ENCODE measurements at places on chromosomes 11 and 22.

DNA sequence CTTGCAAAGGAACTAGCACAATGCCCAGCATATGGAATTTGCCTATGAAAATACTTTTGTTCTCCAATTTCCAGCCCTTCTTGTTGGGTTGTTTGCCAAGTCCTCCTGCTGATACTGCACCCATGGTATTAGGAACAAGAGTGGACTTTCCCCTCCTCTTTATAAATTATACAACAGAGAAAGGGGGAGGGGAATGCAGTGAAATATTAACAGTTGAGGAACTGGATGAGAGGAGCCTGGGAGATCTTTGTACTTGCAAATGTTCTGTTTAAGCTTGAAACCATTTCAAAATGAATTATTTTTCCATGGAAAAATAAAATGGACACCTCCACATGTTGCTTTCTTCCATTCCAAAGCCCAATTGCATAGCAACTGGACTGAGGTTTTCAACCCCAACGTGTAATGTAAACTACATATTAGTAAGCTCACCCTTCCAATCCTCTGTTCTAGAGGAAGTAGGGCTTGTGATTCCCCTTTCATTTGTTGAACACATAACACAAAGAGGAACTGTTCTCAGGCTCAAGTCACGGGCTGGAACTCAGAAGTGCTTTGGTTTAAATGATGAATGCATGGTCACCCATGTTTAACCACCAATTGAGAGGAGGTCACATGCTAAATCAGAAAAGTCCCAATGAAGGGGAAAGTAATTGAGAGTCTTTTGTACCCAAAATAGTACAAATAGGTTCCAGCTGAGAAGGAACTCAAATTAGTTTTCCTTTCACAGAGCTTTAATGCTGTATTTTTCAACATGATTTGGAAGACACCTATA is 66.2 kb upstream of the ZC3H12C start:
- DNase-seq = no peak

DNA sequence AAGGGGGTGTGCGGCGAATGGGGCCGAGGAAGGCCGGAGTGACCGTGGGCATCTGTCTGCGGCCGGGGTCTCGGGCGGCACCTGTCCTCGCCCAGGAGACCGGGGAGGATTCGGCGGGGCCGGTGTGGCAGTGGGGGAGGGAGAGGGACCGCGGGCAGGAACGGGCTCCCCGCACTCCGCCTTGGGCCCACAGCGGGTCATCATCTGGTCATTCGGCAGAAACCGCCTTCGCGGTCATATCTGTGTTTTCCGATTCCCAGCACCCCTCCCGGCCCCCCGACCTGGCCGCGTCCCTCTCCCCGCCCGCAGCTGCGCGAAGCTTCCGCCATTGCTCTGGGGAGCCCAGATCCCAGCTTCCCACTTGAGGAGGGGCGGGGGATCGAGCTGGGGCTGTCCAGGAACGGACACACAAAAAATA is 824 bp upstream of the CBX6 start:
- DNase-seq = peak; percentile 38

- no peak for DNase-seq
Observed at GRCh38 chr11:90344546-90344945, 121.7 kb upstream of the CHORDC1 start.

DNA sequence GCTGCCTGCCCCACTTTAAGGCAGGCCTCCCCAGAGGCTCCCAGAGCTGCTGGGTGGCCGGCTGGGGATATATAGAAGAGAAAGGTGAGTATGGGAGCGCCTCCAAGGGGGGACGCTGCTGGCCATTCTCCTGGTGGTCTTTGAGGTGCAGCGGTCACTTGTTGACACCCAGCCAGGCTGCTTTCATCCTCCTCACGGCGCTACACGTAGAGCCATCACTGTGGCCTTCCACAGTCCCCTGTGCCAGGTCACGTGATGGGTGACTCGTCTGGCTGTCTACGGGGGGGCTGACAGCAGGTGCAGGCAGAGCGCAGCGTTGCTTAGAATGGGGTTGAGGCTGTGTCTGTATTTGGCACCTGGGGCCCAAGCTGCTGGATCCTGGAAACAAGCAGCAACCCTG is 1.9 kb downstream of the ACR start:
- no peak for DNase-seq

DNA sequence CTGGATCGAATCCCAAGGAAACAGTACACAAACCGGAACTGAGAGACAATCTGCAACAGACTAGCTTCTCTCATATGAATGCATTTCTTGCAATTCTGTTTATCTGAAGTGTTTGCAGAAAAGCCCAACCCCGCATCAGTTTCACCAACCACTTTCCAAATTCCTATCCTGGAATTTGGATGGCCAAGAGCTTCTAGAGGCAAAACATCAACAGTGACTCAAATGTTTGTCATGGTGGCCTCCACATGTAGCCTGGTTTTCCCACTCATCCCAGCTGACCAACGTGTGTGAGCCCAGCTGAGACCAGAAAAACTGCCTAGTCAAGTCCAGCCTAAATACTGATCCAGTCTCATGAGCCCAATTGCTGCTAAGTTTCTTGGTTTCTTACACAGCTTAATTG is 8.3 kb upstream of the MIEF1 start:
- peak; percentile 93 for DNase-seq

GRCh38 chr11:111759778-111760407 is 6.3 kb downstream of the PPP2R1B start:
- no peak for DNase-seq

- no peak for DNase-seq
Observed at GRCh38 chr11:82398300-82398815, 335.3 kb downstream of the FAM181B start.

GRCh38 chr11:92929246-92929645 is 40.2 kb upstream of the MTNR1B start:
- no peak for DNase-seq

DNA sequence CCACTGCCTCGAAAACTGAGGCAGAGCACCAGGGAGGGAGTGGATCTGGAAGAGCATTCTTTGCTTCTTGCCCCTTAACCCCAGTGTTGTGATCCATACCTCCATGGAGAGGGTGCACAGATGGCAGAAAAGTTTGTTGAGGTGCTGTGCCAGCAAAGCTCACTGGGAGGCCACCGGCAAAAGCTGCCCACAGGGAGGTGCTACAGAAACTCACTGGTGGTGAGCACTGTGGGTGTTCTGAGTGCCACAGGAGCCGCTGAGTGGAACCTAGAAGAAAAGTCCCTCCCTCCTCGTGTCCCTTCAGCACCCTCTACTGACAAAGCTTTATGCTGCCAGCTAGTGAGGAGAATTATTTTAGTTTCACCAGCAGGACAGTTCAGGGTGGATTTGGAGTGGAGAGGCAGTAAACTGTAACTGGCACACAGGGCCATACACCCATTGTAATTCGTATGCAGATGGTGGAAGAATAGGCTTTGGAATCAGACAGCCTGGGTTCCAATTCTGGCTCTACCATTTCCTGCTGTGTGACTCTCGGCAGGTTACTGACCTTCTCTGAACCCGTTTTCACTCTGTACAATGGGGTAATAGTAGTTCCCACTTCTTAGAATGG is 84.6 kb downstream of the SWAP70 start:
- DNase-seq = peak; percentile 84

DNA sequence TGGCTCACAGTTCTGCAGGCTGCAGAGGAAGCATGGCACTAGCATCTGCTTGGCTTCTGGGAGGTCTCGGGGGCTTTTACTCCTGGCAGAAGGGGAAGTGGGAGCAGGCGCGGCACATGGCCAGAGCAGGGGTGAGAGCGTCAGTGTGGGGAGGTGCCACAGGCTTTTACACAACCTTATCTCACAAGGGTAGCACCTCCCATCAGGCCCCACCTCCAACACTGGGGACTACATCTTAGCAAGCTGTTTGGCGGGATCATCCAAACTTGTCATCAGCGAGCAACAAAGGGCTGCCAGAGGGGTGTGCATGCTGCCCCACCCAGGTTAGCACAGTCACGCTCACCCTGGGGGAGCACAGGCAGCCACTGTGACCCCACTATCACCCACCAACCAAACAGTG is 18.9 kb upstream of the YPEL1 start:
- DNase-seq = peak; percentile 30

- peak; percentile 68 for DNase-seq
Observed at GRCh38 chr11:68441466-68442230, 18.9 kb upstream of the PPP6R3 start.

- no peak for DNase-seq
Observed at GRCh38 chr11:17604915-17605233, 57.8 kb downstream of the OTOG start.

GRCh38 chr11:8792710-8793109 is 110.1 kb downstream of the RPL27A start:
- DNase-seq = no peak

GRCh38 chr11:134207538-134208239 is 16.1 kb downstream of the NCAPD3 start:
- DNase-seq = peak; percentile 13

- no peak for DNase-seq
Observed at GRCh38 chr11:77301510-77301909, at the start of gene GDPD4. Gene GDPD4 (minus strand): TSS chr11:77301686. CDS start chr11:77285137, 16,549 bp downstream.

DNA sequence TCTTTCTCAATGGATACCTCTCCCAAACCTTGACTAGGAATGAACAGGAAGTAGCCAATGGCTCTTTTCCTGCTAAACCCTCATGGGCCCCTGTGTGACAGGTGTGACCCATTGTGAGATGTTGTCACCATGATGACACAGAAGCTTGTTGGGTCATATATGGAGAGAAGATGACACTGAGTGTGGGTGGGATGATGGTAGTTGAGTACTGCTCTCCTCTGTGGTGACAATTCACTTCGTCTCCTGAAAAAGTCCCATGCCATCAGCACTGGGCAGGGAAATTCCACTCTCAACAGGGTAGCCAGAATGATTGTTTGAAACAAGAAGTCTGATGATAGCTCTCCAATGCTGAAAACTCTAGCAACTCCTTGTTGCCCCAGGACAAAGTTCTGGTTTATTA is 94.0 kb upstream of the SEZ6L start:
- no peak for DNase-seq

- peak; percentile 27 for DNase-seq
Observed at GRCh38 chr11:95522874-95523273, 266.7 kb downstream of the FAM76B start.

GRCh38 chr11:22179626-22180025 is 13.3 kb upstream of the ANO5 start:
- DNase-seq = no peak
